LHCN-M2 (cell line): ENCODE measurements at places on chromosomes 7 and 10. TPM values are rescaled to one million over a fixed set of nuclear protein-coding genes. Genes with fewer than 3 reads are reported as not detected.

The EN2 gene
- total RNA-seq = 0.19 and 0.69 TPM in 2 replicates

The VIPR2 gene
- total RNA-seq = not detected in 2 replicates

DNA sequence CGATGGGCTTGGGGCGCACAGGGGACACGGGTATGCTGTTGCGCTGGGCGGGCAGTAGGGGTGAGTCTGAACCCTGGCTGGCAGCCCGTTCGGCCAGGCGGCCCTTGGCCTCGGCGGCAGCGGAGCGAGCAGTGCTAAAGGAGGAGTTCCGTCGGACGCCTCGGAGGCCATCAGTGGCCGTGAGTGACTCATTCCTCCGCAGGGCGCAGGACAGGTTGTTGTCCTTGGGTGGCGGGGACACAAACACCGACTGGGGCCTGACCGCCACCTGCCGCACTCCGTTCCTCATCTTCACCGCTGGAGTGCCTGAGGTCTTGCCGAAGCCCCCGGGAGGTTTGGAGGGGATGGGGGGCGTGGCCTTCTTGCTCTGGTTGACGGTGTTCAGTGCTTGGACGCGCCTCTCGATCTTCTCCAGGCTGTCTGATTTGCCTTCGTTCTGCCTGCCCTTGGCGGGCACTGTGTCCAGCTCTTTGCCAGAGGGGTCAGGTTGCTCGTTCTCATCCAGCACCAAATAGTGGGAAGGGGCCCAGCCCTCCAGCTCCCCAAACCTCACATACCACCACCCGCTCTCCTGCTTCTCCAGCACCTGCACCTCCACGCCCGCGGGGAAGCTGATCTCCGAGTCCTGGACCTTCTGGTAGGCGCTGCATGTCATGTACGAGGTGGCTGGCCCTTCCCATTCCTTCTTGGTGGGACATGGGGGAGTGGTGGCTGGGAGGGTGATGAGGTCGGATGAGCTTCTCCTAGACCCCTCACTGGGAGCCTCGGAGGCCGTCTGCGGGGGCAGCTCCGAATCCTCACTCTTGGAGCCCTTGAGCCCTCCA lies 108.7 kb downstream of the NEURL1 start:
- no peak for DNase-seq

- DNase-seq = no peak
Measured at GRCh38 chr7:108697254-108697653, 127.6 kb downstream of the DNAJB9 start.

- no peak for DNase-seq
Measured at GRCh38 chr10:100327007-100327717, 2.9 kb downstream of the PKD2L1 start.
